KG1 (cell line): ENCODE measurements at places on chromosomes 12 and 14.
A peak's percentile ranks its signal among the peaks of the same experiment; 100 is the strongest.

DNA sequence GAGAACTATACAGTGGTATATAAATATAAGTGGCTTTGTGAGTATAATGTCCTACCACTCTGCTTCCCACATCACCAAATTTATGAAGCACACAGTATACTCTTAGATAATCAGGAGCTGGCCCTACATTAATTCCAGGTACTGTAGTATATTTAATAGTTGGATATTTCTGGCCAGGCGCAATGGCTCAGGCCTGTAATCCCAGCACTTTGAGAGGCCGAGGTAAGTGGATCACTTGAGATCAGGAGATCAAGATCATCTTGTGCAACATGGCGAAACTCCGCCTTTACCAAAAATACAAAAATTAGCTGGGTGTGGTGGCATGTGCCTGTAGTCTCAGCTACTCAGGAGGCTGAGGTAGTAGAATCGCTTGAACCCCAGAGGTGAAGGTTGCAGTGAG is 104.0 kb downstream of the FOXA1 start:
- no peak for DNase-seq

DNA sequence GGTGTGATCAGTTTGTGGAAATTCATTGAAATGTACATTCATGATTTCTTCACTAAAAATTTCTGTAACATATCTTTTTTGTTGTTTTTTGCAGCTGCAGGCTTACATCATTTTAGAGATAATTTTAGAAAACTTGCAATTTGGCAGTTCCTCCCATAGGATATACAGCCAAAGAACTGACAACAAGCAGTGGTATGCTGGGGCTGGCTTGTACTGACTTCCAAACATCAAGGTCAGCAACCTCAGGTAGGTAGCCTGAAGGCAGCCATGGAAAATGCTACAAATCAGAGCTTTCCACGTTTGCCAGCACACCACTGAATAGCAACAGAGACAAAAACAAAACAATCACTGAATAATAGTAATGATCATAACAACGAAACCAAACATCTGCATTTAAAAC is 21.2 kb downstream of the TRIM9 start:
- DNase-seq: no peak

DNA sequence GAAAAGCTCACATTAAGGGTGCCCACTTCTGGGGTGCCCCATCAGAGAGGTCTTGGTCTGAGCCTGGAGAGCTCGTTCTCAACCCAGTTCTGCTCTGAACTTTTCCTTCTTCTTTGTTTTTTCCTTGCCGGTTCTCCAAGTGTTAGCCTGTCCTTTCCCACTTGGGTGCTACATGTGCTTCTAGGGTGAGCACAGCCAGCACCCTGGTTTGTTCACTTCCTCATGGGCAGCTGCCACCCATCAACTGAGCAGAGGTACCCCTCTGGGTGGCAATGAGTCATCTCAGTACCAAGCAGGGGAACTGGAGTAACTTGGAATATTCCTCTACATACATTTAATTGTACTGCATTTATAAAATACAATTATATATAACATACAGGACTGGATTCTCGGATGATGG is 3.9 kb upstream of the SYNE3 start:
- no peak for DNase-seq

DNA sequence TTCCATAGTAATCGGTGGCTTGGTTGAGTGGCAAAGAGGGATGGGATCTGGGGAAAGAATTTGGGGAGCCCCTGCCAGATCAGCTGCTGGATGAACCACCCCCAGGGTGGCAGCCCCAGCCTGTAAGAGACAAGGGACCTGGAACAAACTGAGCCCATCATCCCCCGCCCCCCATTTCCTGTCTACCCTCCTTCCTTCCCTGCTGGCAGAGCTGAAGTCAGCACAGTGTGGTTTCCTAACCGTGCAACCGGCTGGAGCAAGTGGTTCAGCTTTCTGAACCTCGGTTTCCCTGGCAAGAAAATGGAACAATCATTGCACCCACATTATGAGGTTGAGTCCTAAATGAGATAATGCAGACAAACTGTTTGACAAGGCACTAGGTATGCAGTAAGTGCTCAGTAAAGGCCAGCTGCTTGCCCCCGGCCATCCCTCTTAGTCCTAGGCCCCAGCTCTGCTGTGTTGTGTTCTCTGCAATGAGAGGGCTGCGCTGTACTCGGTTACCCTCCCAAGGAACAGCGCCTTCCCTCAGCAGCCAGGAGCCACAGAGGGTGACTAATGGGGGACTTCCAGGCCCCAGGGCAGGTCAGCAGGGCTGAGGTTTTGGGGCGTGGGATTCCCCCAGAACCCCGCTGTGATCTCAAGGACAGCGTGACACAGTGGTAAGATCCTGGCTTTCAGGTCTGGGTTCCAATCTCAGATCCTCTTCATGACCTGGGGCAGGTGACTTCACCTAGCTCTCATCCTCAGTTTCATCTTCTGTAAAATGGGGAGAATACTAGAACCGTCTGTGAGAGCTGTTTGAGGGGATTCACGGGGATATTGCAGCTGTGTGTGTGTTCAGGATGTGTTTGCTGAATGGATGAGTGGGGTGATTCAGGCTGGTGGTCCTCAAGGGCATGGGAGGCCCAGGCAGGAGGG is 16.5 kb downstream of the SELPLG start:
- DNase-seq: peak; percentile 38

GRCh38 chr14:106651016-106651415 is 1124.6 kb downstream of the TMEM121 start:
- no peak for DNase-seq

- no peak for DNase-seq
Observed at GRCh38 chr12:63103494-63104131, 47.4 kb downstream of the AVPR1A start.

- no peak for DNase-seq
Observed at GRCh38 chr12:53828598-53828997, 76.8 kb upstream of the CISTR start.
